ENCODE measurements at places on chromosomes 2 and 18. TPM values are rescaled to one million over a fixed set of nuclear protein-coding genes. Genes with fewer than 3 reads are reported as not detected.

Gene ANKRD23
- total RNA-seq, result 1.3 TPM

- DNase-seq, result peak; percentile 18
Observed at GRCh38 chr2:24262421-24262970, 87.6 kb downstream of the FAM228A start.

DNA sequence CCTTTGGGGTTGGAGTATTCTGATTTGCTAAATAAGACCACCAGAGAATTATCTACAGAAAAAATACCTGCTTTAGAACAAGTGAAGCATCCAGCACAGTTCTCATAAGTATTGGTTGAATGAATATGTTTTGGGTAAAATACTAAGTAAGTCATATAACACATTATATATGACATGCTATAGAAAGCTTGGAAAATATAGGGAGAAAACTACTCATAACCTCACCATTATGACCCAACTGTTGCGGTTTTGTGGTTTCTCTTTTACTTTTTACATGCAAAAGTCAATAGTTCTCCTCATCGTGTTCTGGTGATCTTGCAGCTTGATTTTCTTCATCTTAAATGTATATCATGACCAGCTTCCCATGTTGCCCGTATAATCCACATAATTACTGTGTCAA lies 66.2 kb downstream of the DIPK1C start:
- no peak for DNase-seq

DNA sequence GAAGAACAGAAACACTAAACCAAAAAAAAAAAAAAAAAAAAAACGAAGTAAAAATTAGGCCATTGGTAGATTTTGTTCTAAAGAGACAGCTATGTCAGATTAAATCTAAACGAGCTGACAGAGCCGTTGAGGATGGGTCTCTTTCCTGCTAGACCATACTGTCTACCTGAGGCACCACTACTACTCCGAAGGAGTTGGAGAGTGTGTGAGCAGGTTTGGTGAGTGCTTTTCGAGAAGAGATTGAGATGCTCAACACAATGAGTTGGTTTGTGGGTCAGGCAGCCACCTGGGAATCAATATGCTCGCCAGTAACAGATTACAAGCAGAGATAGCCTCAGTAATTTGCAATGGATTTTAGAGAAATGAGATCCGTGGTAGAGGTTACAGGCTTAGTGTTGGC lies 281.5 kb upstream of the EPAS1 start:
- DNase-seq, result no peak

DNA sequence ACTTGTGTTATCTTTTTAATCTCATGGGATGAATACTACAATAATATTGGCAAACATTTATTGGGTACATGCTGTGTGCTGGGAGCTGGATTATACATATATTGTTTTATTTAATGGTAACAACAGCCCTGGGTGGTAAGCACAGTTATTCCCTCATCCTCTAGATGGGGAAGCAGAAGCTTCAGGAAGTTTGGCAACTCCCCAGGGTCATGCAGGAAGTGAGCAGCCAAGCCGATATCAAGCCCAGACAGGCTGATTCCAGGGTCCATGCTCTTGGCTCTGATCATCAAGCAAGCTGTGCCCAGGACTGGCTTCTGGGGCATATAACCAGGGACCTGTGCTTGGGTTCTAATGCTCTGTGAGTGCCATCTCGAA lies 155.8 kb downstream of the ZNF516 start:
- DNase-seq, result no peak

Gene POTEF
- 4.8 TPM for total RNA-seq

- peak; percentile 39 for DNase-seq
Observed at GRCh38 chr2:48129293-48129950, 223.1 kb upstream of the FBXO11 start.

Gene INPP5D
- total RNA-seq, result under 0.01 TPM

DNA sequence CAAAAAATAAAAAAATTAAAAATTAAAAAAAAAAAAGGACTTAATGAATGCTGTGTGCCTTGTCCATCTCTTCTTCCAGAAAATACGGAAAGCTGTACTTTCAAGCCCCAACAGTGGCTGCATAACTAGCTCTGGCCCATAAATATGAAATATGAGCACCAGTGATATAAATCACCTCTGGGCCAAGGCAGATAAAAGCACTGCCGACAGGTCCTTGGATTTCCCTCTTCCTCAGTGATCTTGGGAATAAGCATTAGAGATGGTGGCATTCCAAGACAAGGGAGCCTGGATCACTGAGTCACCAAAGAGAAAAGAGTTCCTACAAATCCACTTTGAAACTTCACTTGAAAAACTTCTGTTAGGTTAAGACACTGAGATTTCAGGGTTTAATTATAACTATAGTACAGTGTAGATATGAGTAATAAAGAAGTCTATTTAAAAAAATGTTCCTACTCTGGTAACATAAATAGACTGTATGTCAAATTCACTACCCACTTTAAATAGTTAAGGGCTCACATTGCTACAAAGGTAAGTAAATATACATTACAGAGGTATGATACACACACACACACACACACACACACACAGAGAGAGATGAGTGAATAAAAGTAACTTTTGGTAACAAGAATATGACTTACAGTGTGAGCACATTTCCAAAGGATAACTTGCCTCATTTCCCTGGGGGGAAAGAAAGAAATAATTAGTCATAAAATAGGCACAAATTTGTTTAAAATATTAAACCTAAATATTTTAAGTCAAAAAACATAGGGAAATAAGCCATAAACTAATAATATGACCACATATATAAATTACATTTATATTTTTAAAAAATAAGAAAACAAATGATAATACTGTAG lies 35.6 kb downstream of the PPP3R1 start:
- DNase-seq, result no peak

- no peak for DNase-seq
Observed at GRCh38 chr2:143252138-143252907, 123.1 kb downstream of the ARHGAP15 start.

Gene DGUOK
- total RNA-seq, result 81.2 TPM

Gene GPR155
- total RNA-seq, result 2.3 TPM

DNA sequence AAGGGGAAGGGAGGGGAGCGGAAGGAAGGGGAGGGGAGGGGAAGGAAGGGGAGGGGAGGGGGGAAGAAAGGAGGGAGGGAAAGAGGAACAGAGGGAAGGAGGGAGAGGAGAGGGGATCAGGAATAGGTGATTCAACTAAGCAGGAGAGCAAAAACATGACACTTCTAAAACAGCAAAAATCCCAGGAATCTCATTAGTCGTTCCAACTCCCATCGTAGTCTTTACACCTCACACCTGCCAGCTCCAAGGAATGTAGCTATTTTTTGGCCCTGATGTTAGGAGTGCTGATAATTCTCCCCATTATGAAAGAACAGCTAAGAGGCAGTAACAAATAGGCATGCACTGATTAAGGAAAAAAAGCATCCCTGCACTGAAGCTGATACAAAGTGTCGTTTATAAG lies 709.9 kb upstream of the PKDCC start:
- no peak for DNase-seq

Gene ADD2
- not detected for total RNA-seq

GRCh38 chr2:61044636-61045035 lies 21.0 kb upstream of the SANBR start:
- DNase-seq, result no peak

- peak; percentile 82 for DNase-seq
Observed at GRCh38 chr2:177783835-177784744, 288.5 kb downstream of the PDE11A start.

- no peak for DNase-seq
Observed at GRCh38 chr2:102803897-102804217, 42.0 kb downstream of the TMEM182 start.

Gene CAPN14
- under 0.01 TPM for total RNA-seq

DNA sequence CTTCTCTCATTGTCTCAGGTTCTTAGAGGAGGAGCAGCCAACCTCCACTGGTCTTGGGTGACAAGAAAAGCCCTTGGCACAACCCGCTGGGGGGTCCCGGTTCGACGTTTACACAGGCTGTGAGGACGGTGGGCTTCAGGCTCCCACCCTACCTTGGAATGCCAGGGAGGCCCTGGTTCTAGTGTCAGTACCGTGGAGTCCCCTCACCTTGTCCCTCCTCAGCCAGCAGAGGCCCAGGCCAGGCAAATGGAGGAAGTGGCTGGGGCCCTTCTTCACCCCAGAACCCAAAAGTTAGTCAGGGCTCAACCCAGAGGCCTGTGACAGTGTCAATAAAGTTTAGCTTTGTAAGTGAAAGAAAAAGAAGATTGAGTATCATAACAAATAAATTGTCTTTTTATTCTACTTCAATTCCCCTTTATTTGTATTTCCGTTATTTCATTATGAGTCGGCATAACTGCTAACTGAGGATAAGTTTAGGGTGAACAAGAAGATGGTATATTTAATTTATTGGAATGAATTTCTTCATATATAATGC lies 62.6 kb upstream of the ZSWIM2 start:
- DNase-seq, result no peak

DNA sequence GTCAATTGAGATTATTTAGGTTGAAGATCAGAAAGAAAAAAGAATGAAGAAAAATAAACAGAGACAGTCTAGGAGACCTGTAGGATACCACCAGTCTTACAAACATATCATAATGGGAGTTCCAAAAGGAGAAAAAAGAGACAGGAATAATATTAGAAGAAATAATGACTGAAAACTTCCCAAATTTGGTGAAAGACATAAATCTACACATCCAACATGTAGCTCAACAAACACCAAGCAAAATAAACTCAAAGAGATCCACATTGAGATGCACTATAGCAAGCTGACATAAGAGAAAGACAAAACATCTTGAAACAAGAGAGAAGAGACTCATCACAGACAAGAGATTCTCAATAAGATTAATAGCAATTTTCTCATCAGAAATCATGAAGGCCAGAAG lies 274.0 kb downstream of the TFCP2L1 start:
- DNase-seq, result no peak

GRCh38 chr2:198757069-198757468 lies 700.7 kb downstream of the SATB2 start:
- no peak for DNase-seq

DNA sequence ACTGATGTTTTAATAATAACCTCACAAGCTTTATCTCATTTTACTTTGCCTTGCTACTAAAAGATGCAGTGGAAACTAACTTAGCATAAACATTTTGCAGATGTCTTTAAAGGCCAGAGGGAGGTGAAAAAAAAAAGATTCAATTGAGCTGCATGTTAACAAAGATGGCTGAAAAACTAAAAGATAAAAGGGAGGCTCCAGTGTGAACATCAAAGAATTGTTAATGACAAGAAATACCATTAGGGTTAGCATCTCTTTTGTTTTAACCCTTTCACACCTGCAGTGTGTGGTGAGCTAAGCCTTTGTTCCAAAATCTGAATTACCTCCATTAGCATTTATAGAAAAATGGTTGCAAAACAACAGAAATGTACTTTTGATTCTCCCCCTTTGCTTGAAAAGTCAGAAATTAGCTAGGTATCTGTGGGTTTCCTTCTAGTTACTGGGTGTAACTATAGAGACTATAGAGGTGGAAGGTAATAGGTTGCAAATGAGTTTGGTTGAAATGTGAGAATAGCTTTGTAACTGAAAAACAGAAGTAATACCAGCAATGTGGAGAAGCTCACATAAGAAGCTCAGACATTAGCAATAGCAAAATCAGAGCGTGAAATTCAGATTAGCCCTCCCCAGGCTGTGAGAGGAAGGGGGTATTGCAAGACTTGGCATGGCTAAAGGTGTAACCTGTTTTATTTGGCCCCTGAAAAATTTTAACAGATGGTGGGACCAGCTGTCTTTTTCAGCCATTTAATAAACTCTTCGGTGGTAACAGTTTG lies 34.8 kb upstream of the SP5 start:
- no peak for DNase-seq

DNA sequence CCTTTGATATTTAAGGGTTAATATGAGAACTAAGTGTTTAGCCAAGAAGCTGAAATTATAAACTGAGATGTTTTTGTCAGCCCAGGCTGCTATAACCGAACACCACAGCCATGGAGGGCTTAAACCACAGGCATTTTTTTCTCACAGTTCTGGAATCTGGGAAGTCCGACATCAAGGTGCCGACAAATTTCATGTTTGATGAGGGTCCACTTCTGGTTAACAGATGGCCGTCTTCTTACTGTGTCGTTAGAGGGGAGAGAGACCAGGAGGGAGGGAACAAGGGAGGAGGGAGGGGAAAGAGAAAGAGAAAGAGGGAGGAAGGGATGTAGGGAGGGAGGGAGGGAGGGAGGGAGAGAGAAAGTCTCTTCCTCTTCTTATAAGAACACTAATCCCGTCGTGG lies 6.5 kb upstream of the CNDP2 start:
- DNase-seq, result peak; percentile 79

DNA sequence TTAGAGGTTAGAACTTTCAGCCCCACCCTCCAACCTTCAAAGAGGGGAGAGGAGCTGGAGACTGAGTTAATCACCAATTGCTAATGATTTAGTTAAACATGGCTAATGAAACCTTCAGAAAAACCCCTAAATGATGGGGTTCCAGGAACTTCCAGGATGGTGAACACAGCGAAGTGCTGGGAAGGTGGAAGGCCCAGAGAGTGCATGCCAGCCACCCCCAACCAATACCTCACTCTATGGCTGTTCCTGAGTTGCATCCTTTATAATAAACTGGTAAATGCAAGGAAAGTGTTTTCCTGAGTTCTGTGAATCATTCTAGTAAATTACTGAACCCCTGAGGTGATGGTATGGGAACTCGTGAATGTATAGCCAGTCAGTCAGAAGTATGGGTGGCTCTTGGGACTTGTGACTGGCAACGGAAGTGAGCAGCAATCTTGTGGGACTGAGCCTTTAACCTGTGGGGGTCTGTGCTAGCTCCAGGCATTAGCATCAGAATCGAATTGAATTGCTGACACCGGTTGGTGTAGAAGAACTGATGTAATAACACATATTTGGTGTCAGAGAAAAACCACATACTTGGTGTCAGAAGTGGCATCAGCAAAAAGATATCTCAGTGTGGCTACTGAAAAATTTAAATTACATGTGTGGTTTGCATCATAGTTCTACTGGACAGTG lies 37.4 kb downstream of the NPHP1 start:
- no peak for DNase-seq

DNA sequence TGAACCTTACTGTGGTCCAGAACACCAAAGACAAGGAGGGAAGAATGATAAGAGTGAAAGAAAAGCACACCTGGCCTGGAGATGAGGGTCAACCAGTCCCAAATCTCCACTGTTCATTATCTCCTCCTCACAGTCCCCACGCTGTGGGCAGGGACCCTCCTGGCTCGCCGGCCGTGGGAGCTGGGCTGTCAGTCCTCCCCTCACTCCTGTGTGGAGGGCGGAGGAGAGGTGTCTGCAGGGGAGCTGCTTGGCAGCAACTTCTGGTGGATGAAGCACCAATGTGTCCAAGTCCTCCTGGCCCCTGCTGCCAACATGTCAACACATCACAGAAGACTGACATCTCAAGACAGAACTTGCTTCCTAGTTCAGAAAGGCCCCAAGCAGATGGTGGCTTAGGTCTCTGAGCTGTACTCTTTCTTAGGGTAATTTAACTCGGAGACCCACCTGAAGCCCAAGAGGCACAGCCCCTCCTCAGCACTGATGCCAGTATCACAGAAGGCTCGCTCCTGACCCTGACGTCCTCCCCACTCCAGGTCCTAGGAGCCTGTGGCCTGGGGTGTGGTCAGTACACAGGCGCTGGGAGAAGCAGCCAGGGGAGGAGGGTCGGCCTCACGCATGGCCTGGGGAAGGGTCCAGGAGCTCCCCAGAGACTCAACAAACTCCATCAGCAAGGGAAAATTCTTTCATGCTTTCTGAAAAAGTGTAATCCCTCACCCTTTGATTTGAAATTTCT lies 54.5 kb downstream of the PARD6G start:
- DNase-seq, result no peak

- DNase-seq, result peak; percentile 29
Observed at GRCh38 chr2:156430236-156430979, 5.8 kb upstream of the GPD2 start.

Gene DHRS9
- total RNA-seq, result not detected

Measured in fibroblast of villous mesenchyme (primary cell).